Activated naive CD8-positive, alpha-beta T cell treated with anti-CD3 and anti-CD28 coated beads, Interleukin-2, amount 10 ng/mL, durations not matched to agents 7 days and 5 days (primary cell): ENCODE measurements at places on chromosomes 11 and 22. TPM values are rescaled to one million over a fixed set of nuclear protein-coding genes. Genes with fewer than 3 reads are reported as not detected.

DNA sequence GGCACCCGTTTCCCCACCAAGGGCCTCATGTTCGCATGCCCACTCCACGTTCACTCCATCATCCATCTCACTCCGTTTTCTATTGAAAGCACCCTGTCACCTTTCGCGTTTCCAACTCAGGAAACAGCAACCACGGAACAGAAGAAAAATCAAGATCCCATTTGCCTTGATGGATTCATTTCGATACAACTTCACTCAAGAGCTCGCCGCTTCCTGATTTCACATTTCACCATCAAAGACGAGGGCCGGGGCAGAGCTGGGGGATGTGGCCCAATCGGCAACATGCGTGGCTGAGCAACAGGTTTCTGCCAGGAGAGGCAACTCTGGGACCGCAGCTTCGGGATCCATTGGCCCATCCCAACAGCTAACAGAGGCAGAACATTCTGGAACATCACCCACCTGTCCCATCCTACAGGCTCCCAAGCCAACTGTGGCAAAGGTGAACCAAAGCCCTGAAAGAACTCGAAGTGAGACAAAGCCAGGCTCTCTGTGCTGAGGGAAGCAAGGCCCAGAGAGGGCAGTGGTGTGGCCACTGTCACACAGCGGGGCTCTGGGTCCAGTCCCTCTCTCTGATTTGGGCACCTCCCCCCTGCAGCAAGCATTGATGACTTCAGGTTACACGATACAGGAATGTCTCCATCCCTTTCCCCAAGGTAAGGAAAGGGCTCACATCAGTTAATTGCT, 36.2 kb upstream of the CD5 start:
- peaks cover 17% of the 10 kb centered on the region for H3K36me3 ChIP-seq
- peak overlapping the region; percentile 85 for H3K27ac ChIP-seq
- H3K27me3 ChIP-seq = no peaks in the 10 kb centered on the region

- H3K4me1 ChIP-seq = peaks cover 5% of the 10 kb centered on the region
- H3K36me3 ChIP-seq = peaks cover 30% of the 10 kb centered on the region
- H3K4me3 ChIP-seq = no peak overlapping the region
- no peak overlapping the region for H3K27ac ChIP-seq
Observed at GRCh38 chr22:25492841-25493734, 71.4 kb upstream of the GRK3 start.

GRCh38 chr11:118111019-118111743, 24.4 kb upstream of the SMIM35 start:
- peaks cover 2% of the 10 kb centered on the region for H3K27me3 ChIP-seq
- DNase-seq = no peak
- no peak overlapping the region for H3K4me3 ChIP-seq
- H3K36me3 ChIP-seq = peaks cover 8% of the 10 kb centered on the region
- no peak overlapping the region for H3K27ac ChIP-seq
- peaks cover 34% of the 10 kb centered on the region for H3K4me1 ChIP-seq

- peaks cover 33% of the 10 kb centered on the region for H3K4me1 ChIP-seq
- no peak for DNase-seq
- H3K36me3 ChIP-seq = peaks cover 81% of the 10 kb centered on the region
Observed at GRCh38 chr11:14657841-14658240, 14.2 kb downstream of the PDE3B start.

- H3K27me3 ChIP-seq = no peaks in the 10 kb centered on the region
- no peak for DNase-seq
- no peak overlapping the region for H3K4me3 ChIP-seq
- H3K36me3 ChIP-seq = no peaks in the 10 kb centered on the region
Observed at GRCh38 chr11:91230647-91231046, 994.0 kb upstream of the FAT3 start.

DNA sequence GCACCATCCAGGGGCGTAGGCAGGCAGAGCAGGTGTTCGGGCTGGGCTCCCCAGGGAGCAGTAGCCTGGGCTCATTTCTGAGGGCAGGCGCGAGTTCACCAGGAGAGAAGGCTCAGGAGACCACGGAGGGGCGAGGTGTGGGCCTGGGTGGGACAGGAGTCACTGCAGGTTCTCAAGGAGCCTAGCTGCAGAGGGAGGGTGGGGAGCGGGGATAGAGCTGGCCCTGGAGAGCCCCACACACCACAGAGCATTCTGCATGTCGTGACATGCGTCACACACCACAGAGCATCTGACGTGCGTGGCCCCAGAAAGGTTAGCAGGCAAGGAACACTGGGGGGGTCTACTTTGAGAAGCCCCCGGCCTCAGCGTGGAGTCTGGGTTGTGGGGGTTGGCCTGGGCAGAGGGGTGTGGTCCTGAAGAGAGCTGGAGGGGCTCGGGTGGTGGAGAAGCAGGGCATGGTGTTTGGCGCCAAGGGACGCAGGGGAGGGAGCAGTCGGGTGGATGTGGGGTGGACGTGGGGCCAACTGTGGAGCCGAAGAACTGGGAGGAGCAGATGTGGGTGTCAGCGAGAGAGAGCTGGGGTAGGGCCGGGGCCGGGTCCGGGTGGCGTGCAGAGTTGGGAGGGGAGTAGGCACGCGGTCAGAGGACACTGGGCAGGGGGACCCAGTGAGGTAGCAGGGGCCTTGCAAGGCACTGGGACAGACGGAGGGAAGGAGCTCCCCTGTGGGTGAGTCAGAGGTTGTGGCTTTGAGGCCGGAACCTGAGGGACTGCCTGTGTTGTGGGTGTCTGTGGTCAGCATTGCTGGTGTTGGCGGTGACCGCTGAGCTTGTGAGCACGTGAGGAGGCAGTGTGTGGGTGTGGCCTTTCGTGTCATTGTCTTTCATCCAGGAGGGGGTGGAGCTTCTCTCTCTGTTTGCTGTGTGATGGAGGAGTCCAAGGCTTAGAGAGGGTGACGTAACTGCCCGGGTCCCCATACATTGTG, 25.5 kb downstream of the CTTN start:
- DNase-seq = no peak
- peaks cover 10% of the 10 kb centered on the region for H3K27me3 ChIP-seq
- H3K4me3 ChIP-seq = no peak overlapping the region
- H3K27ac ChIP-seq = no peak overlapping the region

DNA sequence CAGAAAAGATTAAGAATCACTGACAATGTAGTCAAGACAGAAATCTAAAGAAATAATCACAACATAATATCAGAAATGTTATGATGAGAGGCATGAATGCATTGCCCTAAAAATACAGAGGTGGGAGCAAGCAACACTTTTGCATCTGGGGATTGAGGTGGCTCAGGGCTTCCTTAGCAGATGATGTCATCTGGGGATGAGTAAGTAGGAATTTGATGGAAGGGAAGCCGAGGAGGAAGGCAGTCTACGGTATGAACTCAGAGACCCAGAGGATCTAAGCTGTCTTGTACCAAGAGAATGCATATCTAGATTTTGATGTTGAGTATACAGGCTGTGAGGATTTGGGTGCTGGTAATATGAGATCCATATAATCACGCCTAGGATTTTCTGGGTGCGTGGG, 193.0 kb upstream of the SNX19 start:
- no peak overlapping the region for H3K4me3 ChIP-seq
- H3K36me3 ChIP-seq = no peaks in the 10 kb centered on the region
- H3K4me1 ChIP-seq = no peaks in the 10 kb centered on the region
- no peaks in the 10 kb centered on the region for H3K27me3 ChIP-seq
- no peak for DNase-seq
- H3K27ac ChIP-seq = no peak overlapping the region

GRCh38 chr11:62832336-62833234, at the start of gene TEX54:
Gene TEX54 (minus strand): TSS chr11:62832841.
- DNase-seq = no peak
- H3K4me1 ChIP-seq = peaks cover 28% of the 10 kb centered on the region
- no peaks in the 10 kb centered on the region for H3K27me3 ChIP-seq

DNA sequence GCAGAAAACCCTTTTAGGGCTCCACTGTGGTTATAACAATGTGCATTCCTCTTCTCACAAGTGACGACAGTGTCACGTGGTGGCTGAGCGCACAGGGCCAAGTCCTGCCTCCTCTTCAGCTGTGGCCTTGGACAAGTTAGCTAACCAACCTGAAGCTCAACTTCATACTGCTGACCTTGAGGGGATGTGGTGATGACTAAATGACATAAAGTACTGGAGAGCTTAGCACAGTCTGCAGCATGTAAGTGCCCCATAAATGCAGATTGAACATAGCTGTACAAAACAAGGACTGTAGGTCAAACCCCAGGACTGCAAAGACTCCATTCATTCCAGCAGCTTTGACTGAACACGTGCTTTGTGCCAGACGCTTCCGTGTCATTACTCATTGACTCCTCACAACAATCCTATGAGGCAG, 20.1 kb upstream of the MRGPRX2 start:
- no peak overlapping the region for H3K27ac ChIP-seq
- peaks cover 10% of the 10 kb centered on the region for H3K27me3 ChIP-seq
- no peaks in the 10 kb centered on the region for H3K36me3 ChIP-seq
- DNase-seq = no peak

- no peak overlapping the region for H3K4me3 ChIP-seq
- DNase-seq = no peak
Observed at GRCh38 chr22:27900153-27900552, 18.9 kb downstream of the PITPNB start.

DNA sequence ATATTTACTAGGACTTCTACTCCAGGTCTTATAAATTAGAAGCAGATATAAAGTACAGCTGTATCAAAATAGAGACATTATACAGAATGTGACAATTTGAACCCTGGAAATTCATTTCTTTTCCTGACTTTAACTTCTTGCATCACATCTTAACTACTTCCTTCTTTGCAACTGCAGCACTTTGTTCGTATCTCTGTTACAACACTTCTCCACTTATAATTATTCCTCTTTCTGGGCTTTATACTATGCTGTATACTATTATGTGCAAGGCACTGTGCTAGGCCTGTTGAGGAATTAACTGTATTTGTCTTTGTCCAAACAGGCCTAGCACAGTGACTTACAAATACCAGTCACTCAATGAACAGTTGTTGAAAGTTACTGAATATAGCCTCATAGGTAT, 1.8 kb upstream of the SLC36A4 start:
- no peak overlapping the region for H3K4me3 ChIP-seq
- no peak for DNase-seq
- H3K4me1 ChIP-seq = peaks cover 11% of the 10 kb centered on the region
- peaks cover 16% of the 10 kb centered on the region for H3K27me3 ChIP-seq
- no peak overlapping the region for H3K27ac ChIP-seq

GRCh38 chr11:94630221-94630620, 63.1 kb downstream of the PIWIL4 start:
- no peaks in the 10 kb centered on the region for H3K4me1 ChIP-seq
- no peak overlapping the region for H3K4me3 ChIP-seq
- no peak overlapping the region for H3K27ac ChIP-seq
- H3K36me3 ChIP-seq = no peaks in the 10 kb centered on the region
- no peak for DNase-seq

DNA sequence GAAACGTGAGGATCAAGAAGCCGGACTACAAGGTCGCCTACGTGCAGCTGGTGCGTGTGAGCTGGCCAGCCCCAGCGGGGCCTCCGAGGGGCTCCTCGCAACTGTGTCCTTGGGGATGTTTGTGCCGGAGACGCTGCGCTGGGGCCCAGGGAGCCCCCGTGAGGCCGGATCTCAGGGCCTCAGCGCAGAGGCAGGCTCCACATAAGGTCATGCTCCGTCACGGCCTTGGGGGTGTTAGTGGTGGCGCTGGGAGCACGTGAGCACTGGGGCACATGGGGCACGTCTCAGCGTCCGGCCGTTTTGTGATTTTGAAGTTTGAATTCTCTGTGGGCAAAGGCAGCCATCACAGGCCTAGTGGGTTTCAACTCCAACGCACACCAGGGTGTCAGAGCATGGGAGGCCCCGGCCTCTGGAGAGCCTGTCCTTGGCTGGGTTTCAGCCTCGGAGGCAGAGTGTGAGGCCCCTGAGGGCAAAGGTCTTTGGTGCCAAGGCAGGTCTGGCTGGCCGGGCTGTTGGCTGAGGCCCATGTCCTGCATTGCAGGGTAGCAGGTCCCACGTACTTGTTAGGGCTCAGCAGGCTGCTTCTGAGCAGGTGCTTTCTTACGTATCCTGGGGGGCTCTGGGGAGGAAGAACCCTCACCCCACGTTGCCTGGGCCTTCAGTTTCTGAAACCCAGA, 5.8 kb downstream of the MRPL23 start:
- peak; percentile 12 for DNase-seq
- no peak overlapping the region for H3K4me3 ChIP-seq
- no peak overlapping the region for H3K27ac ChIP-seq
- no peaks in the 10 kb centered on the region for H3K27me3 ChIP-seq
- no peaks in the 10 kb centered on the region for H3K36me3 ChIP-seq

- no peaks in the 10 kb centered on the region for H3K4me1 ChIP-seq
- H3K36me3 ChIP-seq = no peaks in the 10 kb centered on the region
- no peak for DNase-seq
- no peak overlapping the region for H3K27ac ChIP-seq
- no peak overlapping the region for H3K4me3 ChIP-seq
Observed at GRCh38 chr11:92111287-92111686, 113.3 kb upstream of the FAT3 start.

DNA sequence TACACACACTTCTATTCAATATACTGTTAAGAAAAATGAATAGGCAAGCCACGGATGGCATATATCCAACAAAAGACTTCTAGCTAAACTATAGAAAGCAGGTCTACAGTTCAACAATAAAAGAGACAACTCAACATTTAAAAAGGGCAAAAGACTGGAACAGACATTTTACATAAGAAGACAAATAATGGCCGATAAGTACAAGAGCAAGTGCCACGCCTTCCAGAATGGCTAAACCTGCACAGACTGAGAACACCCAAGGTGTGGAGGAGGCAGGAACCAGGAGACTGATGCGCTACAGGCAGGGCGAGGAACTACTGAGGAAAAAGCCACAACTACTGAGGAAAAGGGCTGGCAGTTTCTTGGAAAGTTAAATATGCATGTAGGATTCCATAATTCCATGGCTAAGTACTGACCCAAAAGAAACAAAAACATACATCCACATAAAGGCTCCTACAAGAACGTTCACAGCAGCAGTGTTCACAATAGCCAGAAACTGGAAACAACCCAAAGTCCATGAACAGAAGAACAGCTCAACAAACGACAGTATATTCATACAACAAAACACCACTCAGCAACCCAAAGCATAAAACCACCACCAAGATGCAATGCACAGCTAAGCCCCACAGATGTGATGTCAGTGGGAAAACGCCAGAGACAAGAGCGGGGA, 9.6 kb upstream of the MOB2 start:
- no peaks in the 10 kb centered on the region for H3K27me3 ChIP-seq
- DNase-seq = no peak
- H3K36me3 ChIP-seq = peaks cover 32% of the 10 kb centered on the region
- H3K4me3 ChIP-seq = no peak overlapping the region

DNA sequence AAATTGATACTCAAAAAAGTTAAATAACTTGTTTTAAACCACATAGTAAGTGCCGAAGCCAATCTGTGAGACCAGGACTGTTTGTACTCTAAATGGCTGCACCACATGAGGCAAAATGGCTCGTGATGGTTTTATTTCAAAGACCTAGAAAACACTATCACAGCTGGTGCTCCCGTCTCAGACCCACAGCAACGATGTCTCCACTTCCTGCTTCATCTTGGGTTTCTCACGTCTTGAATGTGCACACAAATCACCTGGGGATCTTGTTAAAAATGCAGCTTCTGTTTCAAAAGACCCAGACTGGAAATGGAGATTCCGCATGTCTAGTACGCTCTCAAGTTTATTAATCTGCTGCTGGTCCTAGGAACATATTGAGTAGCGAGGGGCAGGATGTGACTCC, 1.2 kb downstream of the CD3E start:
- peaks cover 57% of the 10 kb centered on the region for H3K4me1 ChIP-seq
- peak overlapping the region; percentile 96 for H3K4me3 ChIP-seq
- no peak for DNase-seq
- H3K27me3 ChIP-seq = no peaks in the 10 kb centered on the region
- H3K27ac ChIP-seq = peak overlapping the region; percentile 99

OR8D1 gene
- total RNA-seq = not detected

DDTL gene
- not detected for total RNA-seq

SAA4 gene
- not detected for total RNA-seq

MYOD1 gene
- total RNA-seq = not detected

SCN3B gene
- not detected for total RNA-seq
